ENCODE measurements at places on chromosomes 12 and 14. TPM values are rescaled to one million over a fixed set of nuclear protein-coding genes. Genes with fewer than 3 reads are reported as not detected.

DNA sequence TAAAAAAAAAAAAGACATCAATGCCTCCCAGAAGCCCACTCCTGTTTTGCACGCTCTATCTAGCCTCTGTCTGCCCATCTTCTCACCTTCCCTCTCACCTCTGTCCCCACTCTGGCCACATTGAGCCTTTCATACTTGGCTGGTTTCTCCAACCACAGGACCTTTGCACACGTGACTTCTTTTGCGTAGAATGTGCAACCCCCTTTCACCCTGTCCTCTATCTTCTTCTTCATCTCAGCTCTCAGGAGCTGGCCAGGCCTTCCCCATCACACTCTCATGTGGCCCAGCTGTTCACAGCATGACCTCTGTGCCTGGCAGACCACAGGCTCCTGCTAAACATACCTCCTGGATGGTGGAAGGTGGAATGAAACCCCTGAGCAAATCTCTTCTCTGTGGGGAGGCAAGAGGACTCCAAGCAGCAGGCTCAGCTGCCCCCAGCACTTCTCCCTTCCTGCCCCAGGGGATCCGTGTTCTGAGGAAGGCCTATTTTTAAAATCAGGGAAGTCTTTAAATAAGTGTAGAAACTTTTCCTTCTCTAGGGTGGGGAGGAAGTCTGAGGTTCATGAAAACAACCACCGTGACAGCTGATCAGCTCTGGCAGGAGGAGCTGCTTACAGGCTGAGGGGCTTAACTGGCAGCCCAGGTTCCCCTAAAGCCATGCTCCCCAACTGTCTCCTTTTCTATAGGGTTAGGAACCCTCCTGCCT is 11.6 kb downstream of the HVCN1 start:
- peak; percentile 10 for DNase-seq

The CCDC38 gene
- total RNA-seq = not detected

The OTOGL gene
- total RNA-seq = 0.67 TPM

The SIX6 gene
- not detected for total RNA-seq

The IKBIP gene
- 86.7 TPM for total RNA-seq
